ENCODE measurements at places on chromosomes 5 and 9.
A peak's percentile ranks its signal among the peaks of the same experiment; 100 is the strongest.

DNA sequence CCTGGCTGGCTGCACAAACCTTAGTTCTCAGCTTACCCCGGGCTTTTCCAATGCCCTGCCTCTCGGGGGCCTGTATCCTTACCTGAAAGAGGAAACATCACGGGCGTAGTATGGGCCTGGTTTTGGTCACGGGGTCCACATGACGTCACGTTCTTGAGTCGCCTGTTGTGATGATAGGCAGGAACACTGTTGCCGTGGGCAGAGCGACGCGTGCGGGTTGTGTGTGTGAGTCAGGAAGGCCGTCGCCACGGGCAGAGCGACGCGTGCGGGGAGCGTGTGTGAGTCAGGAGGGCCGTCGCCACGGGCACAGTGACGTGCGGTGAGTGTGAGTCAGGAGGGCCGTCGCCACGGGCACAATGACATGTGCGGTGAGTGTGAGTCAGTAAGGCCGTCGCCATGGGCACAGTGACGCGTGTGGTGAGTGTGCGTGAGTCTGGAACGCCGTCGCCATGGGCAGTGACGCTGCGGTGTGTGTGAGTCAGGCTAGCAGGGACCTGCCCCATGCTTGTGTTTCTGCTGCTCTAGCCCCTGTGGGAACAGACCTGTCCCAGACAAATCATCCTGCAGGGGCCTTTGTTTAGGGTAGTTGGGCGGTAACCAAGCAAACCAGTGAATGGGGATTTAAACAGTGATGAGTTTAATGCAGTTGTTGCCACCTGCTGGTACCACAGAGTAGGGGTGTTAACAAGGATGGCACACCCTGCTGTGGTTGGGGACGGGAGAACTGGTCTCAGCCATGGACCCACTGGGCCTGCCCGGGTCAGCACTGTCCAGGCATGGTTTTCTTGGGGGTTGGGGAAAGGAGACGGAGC is 19.8 kb downstream of the TRIP13 start:
- DNase-seq, result peak; percentile 79

DNA sequence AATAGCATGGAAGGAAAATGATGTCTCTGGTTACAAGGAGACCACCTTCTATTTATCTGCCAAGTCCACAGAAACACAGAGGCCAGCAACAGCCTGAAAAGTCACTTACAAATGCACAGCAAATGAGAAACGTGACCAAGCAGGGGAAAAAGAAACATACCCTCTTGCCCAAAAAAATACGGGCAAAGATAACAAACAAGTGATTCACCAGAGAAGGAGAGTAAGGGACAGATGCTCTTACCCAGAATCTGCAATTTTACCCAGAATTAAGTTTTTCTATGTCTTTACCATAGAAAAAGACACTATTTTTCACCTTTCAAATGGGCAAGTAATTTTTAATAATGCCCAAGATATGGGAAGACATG is 28.1 kb downstream of the CAMSAP1 start:
- no peak for DNase-seq

- DNase-seq, result peak; percentile 66
Measured at GRCh38 chr9:4939118-4939561, 45.9 kb upstream of the JAK2 start.

GRCh38 chr5:83564069-83564749 is 92.7 kb downstream of the VCAN start:
- peak; percentile 34 for DNase-seq

DNA sequence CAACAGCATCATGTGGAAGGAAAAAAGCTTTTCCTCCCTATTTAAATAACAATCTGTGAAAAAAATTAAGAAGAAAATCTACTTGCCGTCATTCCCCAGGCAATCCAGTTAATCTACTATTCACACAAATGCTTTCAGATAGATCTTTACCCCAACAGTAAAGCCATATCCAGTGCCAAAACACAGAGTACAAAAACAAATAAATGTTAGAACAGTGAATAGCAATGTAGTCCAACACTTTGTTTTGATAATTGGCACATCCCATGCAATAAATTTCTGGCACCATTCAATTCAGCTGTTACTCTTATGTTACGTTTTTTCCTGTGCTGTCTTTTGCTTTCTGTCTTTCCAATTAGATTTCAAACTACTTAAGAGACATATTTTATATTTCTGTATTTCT is 2245.5 kb upstream of the WWC1 start:
- DNase-seq, result no peak
